Right renal pelvis (tissue), 4 donors: ENCODE measurements at places on chromosomes 16 and 17. TPM values are rescaled to one million over a fixed set of nuclear protein-coding genes. Genes with fewer than 3 reads are reported as not detected.

SLC13A2 gene
- 10.5 TPM for polyA plus RNA-seq

C17orf107 gene
- 1.0 TPM for polyA plus RNA-seq

C17orf78 gene
- polyA plus RNA-seq = 0.11 TPM

MRPL28 gene
- polyA plus RNA-seq = 69.2 TPM

OR2C1 gene
- polyA plus RNA-seq = 0.73 TPM

ORC6 gene
- polyA plus RNA-seq = 20.5 TPM

C16orf89 gene
- 11.6 TPM for polyA plus RNA-seq

CD300LF gene
- polyA plus RNA-seq = 0.16 TPM

KRT20 gene
- 0.08 TPM for polyA plus RNA-seq

KCNAB3 gene
- polyA plus RNA-seq = 10.9 TPM

TMEM132E gene
- polyA plus RNA-seq = 2.3 TPM

KDM8 gene
- 8.3 TPM for polyA plus RNA-seq

TAF1C gene
- polyA plus RNA-seq = 47.6 TPM

TNS4 gene
- polyA plus RNA-seq = 0.14 TPM

USP6 gene
- 3.4 TPM for polyA plus RNA-seq

ZNF598 gene
- 17.6 TPM for polyA plus RNA-seq

NTN1 gene
- polyA plus RNA-seq = 4.2 TPM

SARM1 gene
- 11.7 TPM for polyA plus RNA-seq

HEATR9 gene
- not detected for polyA plus RNA-seq

PMFBP1 gene
- polyA plus RNA-seq = 3.5 TPM

DUSP3 gene
- polyA plus RNA-seq = 61.2 TPM

ATF7IP2 gene
- polyA plus RNA-seq = 19.8 TPM

CES1 gene
- 15.3 TPM for polyA plus RNA-seq

EME1 gene
- 9.1 TPM for polyA plus RNA-seq

CDH15 gene
- 3.1 TPM for polyA plus RNA-seq

PIP4K2B gene
- polyA plus RNA-seq = 82.5 TPM

C16orf74 gene
- 3.4 TPM for polyA plus RNA-seq

ZNF597 gene
- 3.9 TPM for polyA plus RNA-seq

FBXO39 gene
- polyA plus RNA-seq = 0.10 TPM

CDR2L gene
- polyA plus RNA-seq = 8.5 TPM

CCL2 gene
- 15.0 TPM for polyA plus RNA-seq

FAM171A2 gene
- 35.1 TPM for polyA plus RNA-seq

GCGR gene
- 15.5 TPM for polyA plus RNA-seq

C16orf54 gene
- polyA plus RNA-seq = 0.28 TPM

SCNN1B gene
- polyA plus RNA-seq = 11.6 TPM

ST6GALNAC1 gene
- 0.37 TPM for polyA plus RNA-seq

TBC1D3 gene
- not detected for polyA plus RNA-seq

PRSS33 gene
- polyA plus RNA-seq = 0.44 TPM

FASN gene
- 30.0 TPM for polyA plus RNA-seq

ADORA2B gene
- 1.0 TPM for polyA plus RNA-seq

ASIC2 gene
- 3.3 TPM for polyA plus RNA-seq

CLUH gene
- 51.1 TPM for polyA plus RNA-seq

NR1D1 gene
- 3.5 TPM for polyA plus RNA-seq

LITAFD gene
- polyA plus RNA-seq = not detected

FBXW10B gene
- polyA plus RNA-seq = 0.97 TPM

STH gene
- not detected for polyA plus RNA-seq

NECAB2 gene
- 2.0 TPM for polyA plus RNA-seq

RNF112 gene
- 1.9 TPM for polyA plus RNA-seq

ADAD2 gene
- polyA plus RNA-seq = not detected

HS3ST3B1 gene
- polyA plus RNA-seq = 25.1 TPM

HAGH gene
- 34.3 TPM for polyA plus RNA-seq
